ENCODE measurements at places on chromosomes 16 and 17.

- no peak for DNase-seq
Measured at GRCh38 chr16:52456368-52456767, 90.6 kb downstream of the TOX3 start.

GRCh38 chr16:53974484-53975080 is 270.6 kb downstream of the FTO start:
- DNase-seq, result no peak

GRCh38 chr16:75599452-75600277 is 23.4 kb downstream of the ADAT1 start:
- DNase-seq, result no peak

- no peak for DNase-seq
Measured at GRCh38 chr17:64007838-64008282, 9.7 kb downstream of the PRR29 start.

- no peak for DNase-seq
Measured at GRCh38 chr16:4244254-4245076, 2.6 kb upstream of the SRL start.

DNA sequence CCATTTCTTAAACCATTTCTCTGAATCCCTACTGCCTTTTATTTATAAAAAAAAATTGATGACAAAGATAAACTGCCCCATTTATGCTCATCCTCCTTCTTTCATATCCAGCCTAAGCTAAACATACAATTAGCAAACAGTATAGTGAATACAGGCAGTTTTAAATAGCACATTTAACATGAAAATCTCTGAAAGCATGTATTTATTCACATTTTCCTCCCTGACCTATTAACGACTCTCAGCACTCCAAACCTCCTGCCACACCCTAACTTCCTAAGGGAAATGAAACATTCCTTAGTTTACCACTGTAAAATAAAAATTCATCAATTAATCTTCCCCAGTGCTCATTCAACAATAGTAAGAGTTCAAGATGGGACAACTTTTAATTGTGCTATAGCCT is 56.9 kb downstream of the TRIM37 start:
- no peak for DNase-seq

DNA sequence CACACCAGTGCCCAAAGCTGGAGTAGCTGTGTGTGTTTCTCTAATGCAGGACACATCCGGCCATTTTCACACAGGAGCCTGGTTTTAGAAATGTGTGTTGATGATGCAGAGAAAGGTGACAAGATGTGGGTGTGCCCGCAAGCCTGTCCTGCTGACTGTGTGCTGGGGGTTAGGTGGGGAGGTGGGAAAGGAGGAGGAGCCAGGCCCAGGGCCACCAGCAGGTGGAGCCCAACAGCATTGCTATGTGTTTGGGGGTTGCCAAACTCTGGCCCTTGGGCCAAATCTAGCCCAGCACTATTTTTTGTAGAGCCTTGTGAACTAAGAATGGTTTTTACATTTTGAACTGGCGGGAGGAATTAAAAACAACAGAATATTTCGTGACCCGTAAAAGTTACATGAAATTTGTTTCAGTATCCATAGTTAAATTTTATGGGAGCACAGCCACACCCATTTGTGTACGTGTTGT is 61.7 kb upstream of the LGALS9 start:
- peak; percentile 35 for DNase-seq

- no peak for DNase-seq
Measured at GRCh38 chr17:73387746-73388577, 76.2 kb upstream of the CDC42EP4 start.

GRCh38 chr16:1520461-1520860 is 13.0 kb upstream of the TMEM204 start:
- DNase-seq, result no peak

GRCh38 chr16:70648606-70649005 is 2.2 kb downstream of the IL34 start:
- DNase-seq, result no peak

DNA sequence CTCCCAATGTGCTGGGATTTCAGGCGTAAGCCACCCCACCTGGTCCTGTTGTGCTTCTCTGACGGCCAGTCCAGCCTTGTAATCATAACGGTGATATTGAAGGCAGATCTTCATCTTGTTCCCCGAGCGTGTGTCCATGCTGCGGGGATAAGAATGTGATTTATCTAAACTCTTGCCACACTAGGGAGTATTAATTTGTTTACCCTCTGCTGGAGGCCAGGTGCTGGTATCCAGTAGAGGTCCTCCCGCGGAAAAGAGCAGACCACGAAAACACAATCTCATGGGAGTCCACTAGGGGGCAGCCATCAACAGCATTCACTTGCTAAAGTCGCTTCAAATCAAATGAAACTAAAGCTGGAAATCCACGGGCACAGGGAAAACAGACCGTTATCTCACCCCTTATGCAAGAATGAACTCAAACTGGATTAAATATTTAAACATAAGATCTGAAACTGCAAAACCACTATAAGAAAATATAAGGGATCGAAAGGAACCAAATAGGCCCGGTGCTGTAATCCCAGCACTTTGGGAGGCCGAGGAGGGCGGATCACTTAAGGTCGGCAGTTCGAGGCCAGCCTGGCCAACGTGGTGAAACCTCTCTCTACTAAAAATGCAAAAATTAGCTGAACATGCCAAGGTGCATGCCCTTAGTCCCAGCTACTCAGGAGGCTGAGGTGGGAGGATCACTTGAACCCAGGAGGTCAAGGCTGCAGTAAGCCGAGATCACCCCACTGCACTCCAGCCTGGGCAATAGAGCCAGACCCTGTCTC is 22.3 kb upstream of the RBBP6 start:
- DNase-seq, result peak; percentile 69

DNA sequence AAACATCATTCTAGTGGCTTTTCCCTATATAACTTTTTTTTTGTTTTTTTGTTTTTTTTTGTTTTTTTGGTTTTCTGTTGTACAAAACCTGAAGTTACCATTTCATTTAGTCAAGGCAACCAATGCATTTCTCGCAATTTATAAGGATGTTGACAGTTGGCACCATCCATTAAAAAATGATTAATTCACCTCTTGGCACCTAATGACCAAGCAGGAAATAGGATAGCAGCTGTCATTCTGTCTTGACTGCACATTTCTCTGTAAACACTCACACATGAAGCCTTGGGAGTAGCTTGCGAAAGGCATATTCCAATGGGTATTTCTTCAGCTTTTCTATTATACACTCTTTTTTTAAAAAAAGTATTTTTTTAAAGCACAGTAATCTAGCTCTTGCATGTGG is 77.5 kb downstream of the SYCE1L start:
- DNase-seq, result no peak

DNA sequence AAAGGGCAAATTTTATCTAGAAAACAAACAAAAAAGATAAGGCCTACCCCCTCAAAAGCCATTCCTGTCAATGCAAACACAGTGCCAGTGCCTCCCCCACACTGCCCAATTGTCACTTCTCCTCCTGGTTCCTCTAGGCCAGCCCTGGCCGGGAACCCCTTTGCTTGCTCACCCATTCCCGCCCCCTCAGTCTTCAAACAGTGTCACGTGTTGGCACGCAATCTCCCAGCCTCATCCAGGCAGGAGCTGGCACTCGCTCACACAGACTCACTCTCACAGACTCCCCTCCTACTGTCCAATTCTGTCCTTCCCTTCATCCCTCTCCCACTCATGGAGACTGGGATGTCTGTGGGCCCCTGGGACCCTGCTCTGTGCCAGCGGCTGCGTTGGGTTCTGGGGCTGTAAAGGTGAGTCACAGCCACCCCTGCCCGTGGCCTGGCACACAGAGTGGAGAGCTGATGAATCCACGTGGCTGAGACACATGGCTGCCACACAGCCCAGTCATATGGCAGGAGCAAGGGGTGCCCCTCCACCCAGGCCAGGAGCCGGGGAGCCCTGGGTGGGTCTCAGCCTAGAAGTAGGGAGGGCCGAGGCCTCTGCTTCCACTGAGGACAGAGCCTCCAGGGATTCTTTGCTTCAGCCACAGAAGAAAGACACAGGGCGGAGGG is 54.8 kb downstream of the VAC14 start:
- DNase-seq, result no peak

DNA sequence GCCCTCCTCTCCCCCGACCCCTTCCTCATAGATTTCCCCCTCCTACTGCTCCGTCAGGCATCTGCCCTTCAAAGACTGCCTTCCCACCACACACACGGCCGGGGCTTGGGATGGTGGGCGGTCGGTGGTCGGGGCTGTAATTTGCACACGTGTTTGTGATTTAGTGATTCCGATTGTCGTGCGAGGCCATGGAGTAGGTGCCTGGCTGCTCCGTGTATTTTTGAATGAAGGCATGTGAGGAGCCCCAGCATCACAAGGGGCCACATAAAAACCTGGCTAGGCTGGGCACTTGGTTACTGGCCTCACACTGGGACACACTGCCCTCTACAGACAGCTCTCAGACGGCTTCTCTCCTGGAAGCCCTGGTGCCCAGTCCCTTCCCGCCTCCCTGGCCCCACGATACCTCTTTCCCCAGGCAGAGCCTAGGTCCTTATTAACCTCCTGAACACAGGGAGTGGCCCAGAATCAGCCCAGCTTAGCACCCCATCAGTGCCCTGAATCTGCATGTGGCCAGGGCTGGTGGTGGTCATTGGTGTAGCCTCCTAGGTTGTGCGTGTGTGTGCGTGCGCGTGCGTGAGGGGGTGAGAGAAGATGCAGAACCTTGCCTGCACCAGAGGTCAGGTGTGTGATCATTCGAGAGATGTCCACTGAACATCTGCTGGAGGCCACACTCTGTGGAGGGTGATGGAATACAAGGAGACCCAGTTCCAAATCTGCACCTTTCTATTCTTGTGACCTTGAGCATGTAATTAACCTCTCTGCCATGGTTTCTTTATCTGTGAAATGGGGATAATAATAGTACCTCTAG is 1.3 kb upstream of the SOCS1 start:
- DNase-seq, result peak; percentile 31

DNA sequence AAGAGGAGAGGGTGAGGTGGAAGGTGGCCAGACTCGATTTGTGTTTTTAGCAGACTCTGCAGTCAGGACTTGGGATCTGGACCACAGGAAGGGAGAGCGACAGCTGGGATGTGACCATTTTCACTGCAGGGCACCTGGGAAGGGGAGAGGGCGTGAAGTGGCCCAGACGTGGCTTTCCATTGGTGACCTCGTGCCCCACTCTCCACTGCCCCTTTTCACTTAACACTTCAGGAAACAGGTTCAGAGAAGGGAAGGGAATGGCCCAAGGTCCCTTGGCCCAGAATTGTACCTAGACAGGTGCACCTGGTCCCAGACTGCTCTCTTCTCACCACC is 22.9 kb upstream of the MPRIP start:
- DNase-seq, result no peak

DNA sequence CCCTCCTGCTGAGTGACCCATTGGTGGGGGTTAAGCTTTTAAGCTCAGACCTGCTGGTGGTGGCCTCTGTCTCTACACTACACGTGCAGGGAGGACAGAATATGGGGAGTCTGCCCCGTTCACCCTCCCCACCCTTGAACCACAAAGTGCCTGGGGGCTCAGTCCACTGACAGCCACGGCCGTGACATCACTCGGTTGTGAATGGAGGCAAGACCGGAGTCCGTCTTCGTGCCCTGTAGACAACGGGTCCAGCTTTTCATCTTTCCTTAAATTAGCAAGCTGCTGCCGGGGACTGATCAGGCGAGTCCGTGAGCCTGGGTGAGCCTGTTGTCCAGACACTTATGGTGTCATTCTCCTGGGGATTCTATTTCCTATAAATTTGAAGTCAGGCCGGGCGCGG is 67.4 kb downstream of the CRISPLD2 start:
- DNase-seq, result no peak

DNA sequence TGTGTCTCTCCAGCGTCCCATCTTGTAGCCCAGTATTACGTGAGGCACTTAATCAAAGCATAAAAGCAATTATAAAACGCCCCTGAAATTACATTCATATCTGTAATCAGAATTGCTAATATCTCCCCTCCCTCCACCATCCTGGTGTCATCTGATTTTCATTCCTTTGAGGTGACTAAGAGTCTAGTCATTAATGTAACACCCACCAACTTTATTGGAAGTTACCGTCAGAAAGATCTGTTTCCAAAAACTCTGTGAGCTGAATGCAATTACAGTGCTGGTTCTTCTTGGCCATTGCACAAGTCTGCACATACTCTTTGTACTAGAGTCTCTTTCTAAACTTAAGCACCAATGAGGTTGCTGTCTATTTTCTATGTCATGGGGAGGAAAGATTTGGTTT is 12.5 kb upstream of the MAF start:
- DNase-seq, result no peak

GRCh38 chr16:74521691-74522090 is 85.2 kb downstream of the GLG1 start:
- no peak for DNase-seq

DNA sequence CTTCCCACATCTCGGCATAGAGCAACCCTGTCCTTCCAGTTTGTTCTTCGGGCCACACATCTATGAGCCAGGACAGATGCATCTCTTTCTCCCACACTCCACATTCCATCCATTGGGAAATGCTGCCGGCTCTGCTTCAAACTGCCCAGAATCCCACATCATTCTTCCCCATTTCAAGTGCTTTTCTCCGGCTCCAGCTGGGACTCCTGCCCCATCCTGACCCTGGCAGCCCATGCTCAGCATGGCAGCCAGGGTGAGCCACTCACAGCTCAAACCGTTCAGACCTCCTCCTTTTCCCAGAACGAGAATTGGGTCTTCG is 132.8 kb upstream of the SDK2 start:
- no peak for DNase-seq

- DNase-seq, result no peak
Measured at GRCh38 chr16:85475233-85475632, 137.9 kb upstream of the GSE1 start.

GRCh38 chr16:83013071-83013470 is 386.3 kb downstream of the CDH13 start:
- no peak for DNase-seq

- DNase-seq, result no peak
Measured at GRCh38 chr17:67655478-67656148, 62.1 kb upstream of the NOL11 start.

- no peak for DNase-seq
Measured at GRCh38 chr16:66502020-66502913, 47.7 kb downstream of the TK2 start.

- no peak for DNase-seq
Measured at GRCh38 chr17:41592601-41593305, 6.1 kb upstream of the KRT14 start.

GRCh38 chr17:14205992-14206461 is 30.6 kb downstream of the CDRT15 start:
- DNase-seq, result peak; percentile 66

- no peak for DNase-seq
Measured at GRCh38 chr17:63995626-63996025, 2.5 kb upstream of the PRR29 start.

DNA sequence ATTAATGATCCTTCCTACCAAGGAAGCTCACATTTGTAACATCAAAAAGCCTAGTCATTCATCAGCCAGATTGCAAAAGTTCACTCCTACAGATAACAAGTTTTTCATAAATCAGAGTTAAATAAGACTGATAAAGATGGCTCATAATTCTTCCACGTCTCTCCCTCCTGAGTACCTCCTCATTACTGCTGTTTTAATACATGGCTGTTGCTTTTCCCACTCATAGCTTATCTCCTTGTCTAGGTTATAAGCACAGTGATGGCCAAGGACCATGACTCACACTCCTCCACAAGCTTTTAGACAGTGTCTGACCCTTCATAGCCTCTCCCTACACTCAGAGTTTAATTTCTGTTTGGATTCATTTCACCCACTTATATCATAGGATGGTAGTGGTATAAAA is 100.9 kb upstream of the MON1B start:
- DNase-seq, result no peak

Data from T-cell (primary cell).